Karpas-422 (cell line): ENCODE measurements at places on chromosomes 2 and 18. TPM values are rescaled to one million over a fixed set of nuclear protein-coding genes. Genes with fewer than 3 reads are reported as not detected.

SLC9A4 gene
- not detected in 2 replicates for total RNA-seq

TXNL4A gene
- 128 and 186 TPM in 2 replicates for total RNA-seq

SLC25A12 gene
- total RNA-seq, result 45.4 and 55.8 TPM in 2 replicates

RTP5 gene
- not detected in 2 replicates for total RNA-seq

RBKS gene
- total RNA-seq, result 0.90 and 1.6 TPM in 2 replicates

RNU2-63P gene
- total RNA-seq, result not detected in 2 replicates

MYO7B gene
- total RNA-seq, result 0.94 and 3.0 TPM in 2 replicates

MTIF2 gene
- total RNA-seq, result 34.7 and 43.2 TPM in 2 replicates

GYPC gene
- total RNA-seq, result 156 and 251 TPM in 2 replicates

SCN9A gene
- not detected in 2 replicates for total RNA-seq

ITGB6 gene
- not detected in 2 replicates for total RNA-seq

RSAD2 gene
- total RNA-seq, result 2.7 and 12.4 TPM in 2 replicates

REG3A gene
- not detected in 2 replicates for total RNA-seq

C2orf15 gene
- total RNA-seq, result 1.4 and 2.0 TPM in 2 replicates
